ENCODE measurements at places on chromosomes 11 and 22.
A peak's percentile ranks its signal among the peaks of the same experiment; 100 is the strongest.

DNA sequence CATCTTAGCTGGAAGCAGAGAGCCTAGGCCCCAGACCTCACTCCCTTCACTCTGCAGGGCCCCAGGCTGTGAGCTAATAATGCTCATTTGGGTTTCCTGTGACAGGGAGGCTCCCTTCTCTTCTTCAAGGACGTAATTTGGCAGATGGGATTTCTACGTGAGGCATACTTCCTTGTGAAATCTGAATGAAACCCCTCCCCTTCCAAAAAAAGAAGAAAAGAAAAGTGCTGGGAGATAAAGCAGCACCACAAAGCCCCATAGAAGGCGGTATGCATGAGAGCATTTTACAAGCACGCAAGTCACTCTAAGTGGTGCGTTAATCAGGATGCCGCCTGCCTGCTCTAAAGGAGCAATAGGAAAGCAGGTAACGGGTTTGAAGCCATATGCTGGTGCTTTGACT lies 5.7 kb downstream of the P2RX3 start:
- no peak for DNase-seq

DNA sequence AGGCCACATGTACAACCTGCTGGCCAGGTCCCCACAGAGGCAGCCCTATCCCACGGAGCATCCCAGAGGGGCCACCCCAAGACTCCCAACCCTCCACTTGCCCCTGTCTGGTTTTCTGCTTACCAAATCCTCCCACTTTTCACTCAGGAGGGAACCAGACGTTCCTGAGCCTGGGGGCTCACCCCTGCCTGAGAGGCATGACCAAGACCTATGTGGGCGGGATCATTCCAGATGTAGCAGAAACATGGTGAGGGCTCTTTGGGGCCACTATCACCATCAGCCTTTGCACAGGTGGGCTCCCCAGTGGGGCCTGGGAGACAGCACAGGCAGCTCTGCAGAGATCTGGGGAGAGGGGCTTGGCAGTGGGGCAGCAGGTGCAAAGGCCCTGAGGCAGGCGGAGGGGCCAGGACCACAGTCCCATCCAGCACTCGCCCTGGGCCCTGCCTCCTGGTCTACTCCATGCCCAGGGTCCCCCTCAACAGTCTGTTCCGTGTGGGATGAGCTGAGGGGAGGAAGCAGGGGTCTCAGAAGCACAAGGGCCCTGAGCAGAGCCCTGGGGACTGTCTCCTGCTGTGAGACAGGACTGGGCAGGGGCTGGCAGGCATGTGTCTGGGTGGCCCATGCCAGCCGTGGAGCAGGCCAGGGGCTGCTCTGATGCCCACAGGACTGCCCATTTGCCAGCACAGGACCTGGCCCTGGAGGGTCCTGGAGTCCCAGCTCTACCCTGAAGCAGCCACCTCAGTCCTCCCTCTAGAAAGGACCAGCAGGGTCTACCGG lies 9.4 kb downstream of the PIM3 start:
- no peak for DNase-seq

GRCh38 chr22:42072606-42073330 lies 1.3 kb upstream of the PHETA2 start:
- DNase-seq: no peak

DNA sequence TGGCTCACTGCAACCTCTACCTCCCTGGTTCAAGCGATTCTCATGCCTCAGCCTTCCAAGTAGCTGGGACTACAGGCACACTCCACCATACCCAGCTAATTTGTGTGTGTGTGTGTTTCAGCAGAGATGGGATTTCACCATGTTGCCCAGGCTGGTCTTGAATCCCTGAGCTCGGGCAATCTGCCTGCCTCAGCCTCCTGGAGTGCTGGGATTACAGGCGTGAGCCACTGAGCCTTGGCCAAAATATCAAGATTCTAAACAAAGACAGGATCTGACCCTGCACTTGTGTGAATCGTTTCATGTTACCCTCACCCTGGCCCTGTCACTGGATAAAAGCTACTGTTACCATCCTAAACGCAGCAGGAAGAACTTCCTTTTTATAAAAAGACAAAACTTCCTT lies 15.6 kb upstream of the THY1 start:
- DNase-seq: no peak

DNA sequence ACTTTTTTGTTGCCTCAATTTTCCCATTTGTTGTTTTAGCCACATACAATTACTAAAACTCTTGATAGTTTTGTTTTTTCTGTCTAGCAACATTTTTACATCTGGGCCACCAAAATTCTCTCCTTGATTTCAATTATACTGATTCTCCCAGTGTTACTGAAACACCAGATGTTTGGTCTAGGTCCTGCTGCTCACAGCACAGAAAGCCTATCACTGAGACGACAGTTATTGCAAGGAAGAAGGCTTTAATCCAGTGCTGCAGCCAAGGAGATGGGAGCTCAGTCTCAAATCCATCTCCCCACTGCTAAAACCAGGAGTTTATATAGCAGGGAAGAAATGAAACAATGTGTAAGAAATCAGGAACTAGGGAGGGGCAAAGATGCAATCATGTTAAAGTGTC lies 837.7 kb upstream of the CNTN5 start:
- no peak for DNase-seq

DNA sequence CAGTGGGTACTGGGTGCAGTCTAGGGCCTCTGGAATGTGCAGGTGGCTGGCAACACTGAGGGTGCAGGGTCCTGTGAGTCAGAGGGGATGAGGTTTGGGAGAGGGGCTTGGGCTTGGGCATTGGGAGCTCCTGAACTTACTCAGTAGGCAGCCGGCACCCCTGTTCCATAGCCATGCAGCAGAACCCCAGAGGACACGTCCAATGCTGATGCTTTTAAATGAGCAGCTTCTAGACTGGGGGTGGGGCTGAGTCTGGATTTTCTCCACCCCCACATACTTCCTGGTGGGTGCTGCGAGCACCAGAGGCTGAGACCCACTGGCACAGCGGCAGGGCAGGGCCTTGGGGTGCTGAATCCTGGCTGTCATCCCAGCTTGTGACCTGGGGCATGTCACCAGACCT lies 71.4 kb downstream of the ARHGAP8 start:
- DNase-seq: no peak

GRCh38 chr22:33062361-33062760 lies 4.2 kb upstream of the SYN3 start:
- DNase-seq: no peak

- no peak for DNase-seq
These were observed 257.4 kb upstream of the DDI1 start for GRCh38 chr11:103779054-103779453.

DNA sequence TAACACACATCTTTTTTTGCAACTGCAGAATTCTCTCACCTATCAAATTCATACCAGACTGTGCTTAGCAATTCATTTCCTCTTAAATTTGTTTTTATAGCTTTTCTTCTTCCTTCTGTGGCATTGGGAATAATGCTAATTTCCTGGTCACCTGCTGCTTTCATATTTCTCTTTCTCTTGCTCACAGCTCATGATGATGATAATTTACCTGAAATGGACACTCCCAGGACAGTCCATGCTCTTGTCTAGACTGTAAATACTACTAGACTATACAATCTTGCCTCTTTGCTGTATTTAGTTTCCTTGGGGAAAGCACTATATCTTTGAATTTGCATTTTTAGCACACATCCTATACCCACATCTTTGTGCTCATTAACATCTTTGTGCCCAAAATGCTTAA lies 15.5 kb downstream of the CASP5 start:
- no peak for DNase-seq

GRCh38 chr11:44949160-44950030 lies 1.3 kb downstream of the TP53I11 start:
- DNase-seq: no peak

DNA sequence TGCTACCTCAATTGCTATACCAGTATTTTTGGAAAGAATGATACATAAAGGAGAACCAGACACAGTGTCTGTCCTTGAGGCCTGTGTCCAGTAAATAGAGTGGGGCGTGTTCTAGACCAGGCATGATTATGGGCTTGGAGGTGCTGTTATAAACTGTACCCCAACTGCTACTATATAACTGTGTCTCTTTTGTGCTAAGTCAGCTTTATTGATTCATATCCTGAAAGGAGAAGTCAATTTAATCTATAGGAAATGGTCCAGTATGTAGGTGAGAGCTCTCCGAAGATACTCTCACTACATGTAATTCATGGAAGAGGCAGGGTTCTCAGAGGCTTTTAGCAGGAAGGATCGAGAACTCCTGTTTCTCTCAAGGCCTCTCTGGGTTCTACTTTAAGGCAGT lies 334.3 kb downstream of the TMEM135 start:
- no peak for DNase-seq

DNA sequence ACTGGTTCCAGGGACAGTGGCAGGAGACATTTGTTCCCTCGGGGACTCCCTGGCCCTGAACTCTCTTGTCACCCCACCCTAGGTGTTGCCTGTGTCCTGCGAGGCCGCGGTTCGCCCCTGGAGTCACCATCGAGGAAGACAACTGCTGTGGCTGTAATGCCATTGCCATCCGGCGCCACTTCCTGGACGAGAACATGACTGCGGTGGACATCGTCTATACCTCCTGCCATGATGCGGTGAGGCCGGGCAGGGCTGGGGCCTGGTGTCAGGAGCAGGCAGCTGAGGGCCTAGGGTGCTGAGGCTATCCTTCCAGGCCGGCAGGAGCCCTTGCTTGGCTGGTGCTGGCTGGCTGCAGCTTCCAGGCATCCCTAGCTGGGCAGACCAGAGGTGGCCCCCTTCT lies 17.7 kb upstream of the MYRF start:
- no peak for DNase-seq

- no peak for DNase-seq
These were observed 20.8 kb downstream of the COMMD9 start for GRCh38 chr11:36268337-36268985.

GRCh38 chr11:64620381-64620971 lies 29.5 kb downstream of the SLC22A12 start:
- no peak for DNase-seq

- DNase-seq: no peak
These were observed 96.5 kb downstream of the DLG2 start for GRCh38 chr11:85530634-85531033.

- DNase-seq: no peak
These were observed 30.7 kb downstream of the PRR5L start for GRCh38 chr11:36326524-36327419.

DNA sequence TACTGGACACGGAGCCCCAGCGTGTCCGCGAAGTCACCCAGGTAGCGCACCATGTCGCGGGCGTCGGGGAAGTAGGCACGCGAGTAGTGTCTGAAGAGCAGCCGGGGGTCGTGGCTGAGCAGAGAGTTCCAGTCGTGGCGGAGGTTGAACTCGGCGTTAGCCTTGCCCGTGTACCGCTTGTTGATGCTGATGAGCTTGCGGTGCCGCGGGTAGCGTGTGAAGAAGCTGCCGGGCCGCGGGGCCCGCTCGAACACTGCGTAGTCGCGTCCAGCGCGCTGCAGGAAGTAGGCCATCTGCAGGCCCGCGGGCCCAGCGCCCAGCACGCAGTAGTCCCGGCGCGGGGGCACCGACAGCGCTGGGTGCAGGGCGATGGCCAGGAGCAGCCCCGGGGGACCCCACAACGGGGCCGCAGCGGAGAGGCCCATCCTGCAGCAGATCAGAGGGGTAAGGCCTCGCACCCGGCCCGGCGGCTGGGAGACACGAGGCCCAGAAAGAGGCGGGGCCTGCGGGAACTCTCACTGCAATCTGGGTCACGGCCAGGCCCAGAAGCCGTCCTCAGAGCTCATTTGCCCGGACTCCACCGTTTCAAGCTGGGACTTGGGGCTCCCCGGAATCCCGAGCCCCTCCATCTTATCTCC lies 723 bp downstream of the FOXRED2 start:
- no peak for DNase-seq

- DNase-seq: no peak
These were observed 66.3 kb downstream of the PRDM11 start for GRCh38 chr11:45212566-45213315.

GRCh38 chr11:129324533-129325175 lies 51.0 kb upstream of the BARX2 start:
- DNase-seq: no peak

DNA sequence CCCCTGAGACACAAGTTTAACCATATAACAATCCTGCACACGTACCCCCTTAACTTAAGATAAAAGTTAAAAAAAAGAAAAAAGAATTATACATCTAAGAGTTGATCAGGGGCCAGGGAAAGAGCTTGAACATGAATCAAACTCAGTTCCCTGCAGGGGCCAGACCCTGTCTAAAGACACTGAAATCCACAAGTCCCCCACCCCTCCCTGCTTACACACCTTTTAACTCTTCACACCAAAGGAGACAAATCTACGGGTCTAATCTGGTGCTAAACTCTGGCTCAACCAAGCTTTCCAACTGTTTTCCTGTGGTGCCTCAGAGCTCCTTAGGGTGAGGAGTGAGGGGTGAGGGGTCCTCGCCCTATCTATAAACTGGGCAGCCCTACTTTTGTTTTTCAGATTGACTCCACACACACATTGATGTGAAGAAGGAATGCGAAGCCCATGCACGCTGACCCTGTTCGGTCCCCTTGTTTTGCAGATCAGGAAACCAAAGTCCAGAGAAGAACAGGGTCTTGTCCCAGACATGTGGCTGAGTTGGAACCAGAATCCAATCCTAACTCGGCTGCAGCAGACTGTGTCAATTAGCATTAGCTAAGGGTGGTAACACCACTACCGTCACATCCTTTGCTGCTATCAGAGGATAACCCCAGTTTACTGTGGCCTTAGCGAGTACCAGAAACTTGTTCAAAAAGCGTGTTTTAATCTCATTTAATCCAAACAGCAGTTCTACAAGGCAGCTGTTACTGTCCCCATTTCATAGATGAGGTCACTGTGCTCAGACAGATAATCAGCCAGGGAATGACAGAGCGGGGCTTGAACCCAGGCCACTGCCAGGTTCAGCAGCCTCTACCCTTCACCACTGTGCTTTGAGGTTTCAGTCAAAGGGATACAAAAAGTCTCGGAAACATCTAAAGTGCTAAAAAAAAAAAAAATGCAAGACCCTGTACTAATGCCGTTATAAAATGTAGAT lies 145.2 kb upstream of the SYT13 start:
- no peak for DNase-seq

DNA sequence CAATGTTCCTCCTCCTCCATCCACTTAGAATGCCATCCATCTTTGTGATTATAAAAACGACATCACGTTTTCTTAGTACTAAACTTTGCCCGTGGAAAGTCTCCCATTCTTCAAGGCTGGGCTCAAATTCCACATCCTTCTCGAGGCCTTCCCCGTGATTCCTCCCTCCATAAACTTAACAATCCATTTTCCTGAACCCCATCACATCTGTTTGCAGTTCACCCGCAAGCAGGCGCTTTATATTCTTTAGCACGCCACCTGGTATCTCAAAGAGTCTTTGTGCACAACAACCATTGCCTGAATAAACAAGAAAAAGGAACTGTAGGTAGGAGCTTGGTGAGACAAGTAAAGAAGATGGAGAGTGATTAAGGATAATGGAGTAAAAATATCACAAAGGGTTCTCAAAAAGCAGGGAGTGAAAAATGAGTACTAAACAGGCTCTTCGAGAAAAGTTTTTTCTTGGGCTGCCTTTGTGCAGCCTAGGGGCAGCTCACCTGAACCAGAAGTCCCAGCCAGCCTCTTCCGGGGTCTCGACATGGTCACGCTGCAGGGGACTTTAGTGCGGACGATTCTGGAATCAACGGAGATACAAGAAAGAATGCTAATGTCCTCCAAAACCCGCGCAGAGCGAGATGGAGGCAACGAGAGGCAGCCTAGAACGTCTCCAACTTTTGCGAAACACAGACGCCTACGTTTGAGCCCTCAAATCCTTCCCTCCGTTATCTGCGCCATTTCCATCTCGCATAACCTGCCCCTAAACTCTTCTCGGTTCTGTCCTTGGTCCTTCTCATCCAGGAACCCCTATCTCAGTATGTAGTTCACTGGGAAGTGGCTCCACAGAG lies 585 bp downstream of the THYN1 start:
- peak; percentile 28 for DNase-seq

- DNase-seq: no peak
These were observed 450 bp downstream of the CBX6 start for GRCh38 chr22:38871360-38872171.

Data from GM04503 (cell line).